ENCODE measurements at places on chromosomes 6 and 20.

GRCh38 chr6:133889557-133890403, 867 bp downstream of the TCF21 start:
- DNase-seq, result no peak

DNA sequence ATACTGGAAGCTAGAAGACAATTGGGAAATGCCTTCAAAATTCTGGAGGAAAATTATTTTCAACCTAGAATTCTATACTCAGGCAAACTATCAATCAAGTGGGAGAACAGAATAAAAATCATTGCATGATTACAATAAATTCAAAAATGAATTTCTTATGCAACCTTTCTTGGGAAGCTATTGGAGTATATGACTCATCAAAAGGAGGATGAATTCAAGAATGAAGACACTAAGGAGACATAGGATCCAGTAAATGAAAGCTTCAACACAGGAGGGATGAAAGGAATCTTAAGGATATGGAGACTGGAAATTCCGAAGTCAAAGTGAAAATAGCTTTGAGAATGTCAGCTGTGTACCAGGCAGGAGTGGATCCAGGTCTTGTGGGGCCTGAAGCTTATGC, 12.6 kb upstream of the UBR2 start:
- DNase-seq, result no peak

DNA sequence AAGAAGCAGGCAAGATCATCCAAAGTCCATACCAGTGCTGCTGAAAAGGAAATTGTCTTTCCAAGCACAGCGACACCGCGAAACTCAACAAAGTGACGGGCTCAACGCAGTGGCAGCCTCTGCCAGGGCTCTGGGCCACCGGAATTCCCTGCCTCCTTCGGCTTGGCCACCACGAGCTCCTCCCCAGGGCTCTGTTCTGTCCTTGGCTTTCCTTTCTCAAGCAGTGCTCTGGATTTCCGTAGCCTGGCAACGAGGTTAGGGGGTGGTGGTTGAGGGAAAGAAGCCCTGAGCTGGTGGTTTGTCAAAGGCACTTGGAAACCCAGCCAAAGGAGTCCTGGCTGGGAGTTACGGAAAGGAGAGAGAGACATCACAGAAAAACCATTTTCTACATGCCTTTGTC, 31.2 kb downstream of the PRR18 start:
- DNase-seq, result no peak

DNA sequence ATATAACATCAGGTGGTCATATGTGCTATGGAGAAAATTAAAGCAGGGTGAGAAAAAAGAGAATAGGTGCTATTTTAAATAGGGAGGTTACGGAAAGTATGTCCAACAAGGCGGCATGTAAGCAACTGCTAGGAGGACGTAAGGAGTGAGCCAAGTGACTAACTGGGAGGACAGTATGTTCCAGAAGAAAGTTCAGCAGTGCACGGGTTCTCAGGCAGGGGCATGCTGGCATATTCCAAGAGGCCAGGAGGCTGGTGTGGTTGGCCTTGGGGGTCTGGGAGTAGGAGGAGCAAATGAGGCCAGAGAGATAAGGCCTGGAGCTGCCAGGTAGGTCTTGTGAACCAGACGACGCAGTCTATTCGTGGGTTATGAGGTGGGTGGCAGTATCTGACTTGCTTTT, 112.4 kb downstream of the ARMC2 start:
- DNase-seq, result no peak

DNA sequence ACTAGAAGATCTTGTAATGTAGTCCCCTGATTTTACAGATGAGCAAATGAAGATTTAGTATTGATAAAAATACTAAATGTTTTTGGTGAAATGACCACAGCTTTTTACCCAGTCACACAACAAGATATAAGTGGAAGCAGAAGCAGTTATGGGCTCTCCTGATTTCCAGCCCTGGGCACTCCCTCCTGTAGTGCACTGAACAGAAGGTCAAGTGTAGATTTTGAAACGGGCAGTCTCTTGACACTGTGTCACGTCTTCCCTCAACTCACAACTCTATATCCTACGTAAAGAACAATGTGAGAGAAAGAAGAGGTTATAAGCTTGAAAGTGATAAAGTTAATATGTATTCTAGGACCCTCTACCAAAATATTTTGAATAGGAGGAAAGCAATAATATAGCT, 23.3 kb downstream of the TMEM200A start:
- DNase-seq, result no peak

DNA sequence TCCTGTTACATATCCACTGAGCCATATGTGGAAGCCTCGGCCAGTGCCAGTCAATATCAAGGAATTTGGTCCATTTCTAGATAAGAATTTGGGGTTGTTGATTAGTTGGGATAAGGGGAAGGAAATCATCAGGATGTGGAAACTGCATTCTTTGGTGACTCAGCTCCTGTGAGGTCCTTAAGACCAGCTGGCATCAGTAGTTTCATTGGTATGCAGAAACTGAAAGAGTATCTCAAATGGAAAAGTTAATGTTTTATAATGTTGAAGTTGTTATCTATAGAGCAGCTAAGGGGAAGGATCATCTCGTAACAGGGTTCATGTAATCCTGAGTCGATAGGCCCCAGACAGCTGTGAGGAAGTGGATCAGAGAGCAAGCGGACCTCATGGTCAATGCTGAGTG, 87.9 kb upstream of the PRND start:
- DNase-seq, result peak; percentile 93

- DNase-seq, result peak; percentile 99
Measured at GRCh38 chr6:52352239-52353018, 9.5 kb upstream of the PAQR8 start.
